ENCODE measurements at places on chromosomes 4 and X.

GRCh38 chr4:169084954-169085353 lies 74.9 kb upstream of the CBR4 start:
- no peak for DNase-seq

DNA sequence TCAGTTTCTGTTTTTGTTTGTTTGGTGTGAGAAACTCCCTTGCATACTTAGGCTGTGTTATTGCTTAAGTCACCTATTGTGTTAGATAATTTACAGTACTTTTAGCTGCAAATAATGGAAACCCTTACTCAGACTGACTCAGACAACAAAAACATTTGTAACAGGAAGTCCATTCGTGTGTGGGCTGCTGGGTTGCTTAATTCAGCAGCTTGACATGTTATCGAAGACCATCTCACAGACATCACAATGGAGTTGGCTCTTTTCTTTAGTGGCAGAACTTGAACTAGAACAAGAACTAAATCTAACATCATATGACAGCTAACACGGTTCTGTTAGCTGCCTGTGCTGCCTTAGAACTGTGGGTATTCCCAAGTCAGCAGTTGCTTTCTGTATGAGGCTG lies 9.9 kb upstream of the GABRE start:
- no peak for DNase-seq

GRCh38 chrX:46959985-46960700 lies 47.9 kb downstream of the JADE3 start:
- no peak for DNase-seq

GRCh38 chrX:120294651-120295050 lies 16.6 kb downstream of the TMEM255A start:
- no peak for DNase-seq

- DNase-seq: no peak
Observed at GRCh38 chr4:58649226-58649625, 1539.0 kb upstream of the IGFBP7 start.

GRCh38 chr4:114547340-114548134 lies 51.1 kb upstream of the UGT8 start:
- no peak for DNase-seq

GRCh38 chr4:158067646-158068045 lies 105.2 kb downstream of the GASK1B start:
- DNase-seq: no peak

- no peak for DNase-seq
Observed at GRCh38 chr4:40693946-40694345, 55.8 kb upstream of the NSUN7 start.
